ENCODE measurements at places on chromosomes 4 and X. TPM values are rescaled to one million over a fixed set of nuclear protein-coding genes. Genes with fewer than 3 reads are reported as not detected.

DNA sequence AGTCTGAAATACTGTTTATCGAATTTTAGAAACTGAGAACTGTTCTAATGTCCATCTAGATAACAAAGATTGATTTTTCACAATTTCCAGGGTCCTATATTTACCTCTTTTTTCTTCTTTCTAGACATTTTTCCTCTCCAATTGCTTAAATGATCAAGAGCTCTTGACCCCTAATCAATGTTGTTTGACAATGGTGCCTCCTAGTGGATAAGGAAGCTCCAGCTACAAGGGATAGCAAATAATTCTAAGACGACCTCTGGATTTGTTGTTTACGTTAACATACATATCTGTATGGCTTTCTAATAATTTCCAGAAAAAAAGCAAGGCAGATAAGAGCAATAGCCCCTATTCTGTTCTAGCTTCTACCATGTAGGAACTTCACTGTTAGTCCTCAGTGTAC lies 35.8 kb downstream of the GPR82 start:
- no peak for DNase-seq

The PHEX gene
- polyA plus RNA-seq = 0.40 TPM

The MAGEE1 gene
- 6.3 TPM for polyA plus RNA-seq

The PAGE5 gene
- polyA plus RNA-seq = not detected

DNA sequence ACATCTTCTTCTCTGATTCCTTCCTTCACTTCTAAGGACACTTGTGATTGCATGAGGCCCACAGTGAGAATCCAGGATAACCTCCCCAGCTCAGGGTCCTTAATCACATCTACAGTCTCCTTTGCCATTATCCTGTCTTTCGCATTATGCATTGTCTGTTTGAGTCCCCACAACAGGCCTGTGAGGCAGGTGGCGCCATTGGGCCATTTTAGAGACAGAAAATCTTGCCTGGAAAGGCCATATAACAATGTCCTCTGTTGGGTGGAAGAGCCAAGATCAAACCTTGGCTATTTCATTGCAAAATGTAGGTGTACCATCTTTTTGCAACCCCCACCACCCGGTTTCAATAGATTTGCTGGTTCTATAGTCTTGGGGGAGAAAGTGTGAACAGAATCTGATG lies 11.8 kb upstream of the DCUN1D4 start:
- no peak for DNase-seq

- no peak for DNase-seq
Measured at GRCh38 chr4:174215961-174216680, 67.3 kb downstream of the FBXO8 start.
